ENCODE measurements at places on chromosomes 2 and 18.

GRCh38 chr2:240921311-240921994 is 15.3 kb downstream of the CROCC2 start:
- DNase-seq, result no peak

- DNase-seq, result no peak
These were observed 3.4 kb downstream of the OTX1 start for GRCh38 chr2:63053889-63054602.

DNA sequence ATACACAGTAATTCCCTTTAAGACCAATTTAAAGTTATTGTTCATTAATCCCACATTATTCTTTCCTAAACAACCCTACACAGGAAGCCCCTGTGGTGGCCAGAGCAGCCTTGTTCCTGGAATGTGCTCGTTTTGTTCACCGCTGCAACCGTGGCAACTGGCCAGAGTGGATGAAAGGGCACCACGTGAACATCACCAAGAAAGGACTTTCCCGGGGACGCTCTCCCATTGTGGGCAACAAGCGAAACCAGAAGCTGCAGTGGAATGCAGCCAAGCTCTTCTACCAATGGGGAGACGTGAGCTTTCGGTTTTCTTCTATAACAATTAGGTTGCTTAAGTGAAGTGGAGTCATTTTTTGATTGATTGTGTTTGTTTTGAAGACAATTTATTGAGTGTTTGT is 101.0 kb downstream of the UNC80 start:
- no peak for DNase-seq

DNA sequence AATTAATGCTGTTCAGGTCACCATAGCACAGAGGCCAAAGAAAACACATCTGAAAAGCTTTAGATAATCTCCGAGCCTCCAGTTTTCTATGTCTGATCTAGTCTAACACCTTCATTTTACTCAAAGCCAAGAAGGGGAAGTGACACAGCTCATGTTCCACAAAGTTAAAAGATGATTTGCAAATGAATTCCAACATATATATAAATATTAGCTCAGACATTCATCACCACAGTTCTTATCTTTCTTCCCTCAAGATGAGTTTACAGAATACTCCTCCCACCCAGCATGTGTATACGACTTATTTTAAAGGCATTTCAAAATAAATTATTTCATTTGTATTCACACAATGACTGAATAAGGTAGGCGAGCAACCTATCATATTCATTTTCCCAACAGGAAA is 82.4 kb downstream of the AAK1 start:
- DNase-seq, result no peak

DNA sequence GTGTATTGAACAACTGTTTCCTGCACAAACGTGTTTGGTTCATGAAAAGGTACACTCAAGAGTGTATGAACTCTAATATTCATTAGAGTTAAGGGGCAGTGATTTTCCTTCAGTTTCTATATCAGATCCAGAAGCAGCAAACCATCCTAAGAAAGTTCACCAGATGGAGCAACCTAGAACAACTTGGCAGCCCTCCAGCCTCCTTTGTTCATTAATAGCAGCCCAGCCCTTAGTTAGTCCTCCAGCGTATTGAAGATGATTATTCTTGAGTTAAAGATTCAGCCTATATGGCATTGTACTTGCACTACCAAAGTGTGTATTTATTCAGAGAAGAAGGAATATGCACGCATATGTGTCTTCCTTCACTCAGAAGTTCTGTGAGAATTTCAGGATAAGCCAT is 365.5 kb downstream of the SETBP1 start:
- DNase-seq, result no peak

DNA sequence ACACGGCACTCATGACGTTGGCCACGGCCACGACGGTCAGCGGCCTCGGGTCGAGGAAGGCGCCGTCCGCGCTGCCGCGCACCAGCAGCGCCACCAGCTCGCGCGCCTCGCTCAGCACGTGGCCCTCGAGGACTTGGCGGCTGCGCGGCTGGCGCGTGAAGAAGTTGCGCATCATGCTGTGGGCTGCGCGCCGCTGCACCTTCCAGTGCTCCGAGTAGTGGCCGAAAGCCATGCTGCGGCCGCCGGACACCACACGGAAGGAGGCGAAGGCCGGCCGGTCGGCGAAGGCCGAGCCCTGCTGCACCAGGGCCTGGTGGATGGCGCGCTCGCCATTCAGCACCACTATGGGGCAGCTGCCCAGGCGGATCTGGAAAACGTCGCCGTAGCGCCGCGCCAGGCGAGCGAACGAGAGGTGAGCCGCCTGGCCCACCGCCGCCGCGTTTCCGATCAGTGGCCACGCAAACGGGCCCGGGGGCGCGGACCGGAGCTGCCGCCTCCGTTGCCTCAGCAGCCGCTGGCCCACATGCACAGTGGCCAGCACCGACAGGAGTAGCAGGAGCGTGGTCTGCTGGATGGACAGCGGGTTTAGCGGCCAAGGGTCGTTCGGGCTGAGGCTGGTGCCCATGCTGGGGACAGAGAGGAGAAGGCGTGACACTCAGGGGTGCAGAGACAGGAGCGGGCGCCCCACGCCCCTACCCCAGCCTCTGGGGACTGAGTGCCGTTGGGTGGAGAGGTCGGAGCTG is 1.0 kb downstream of the CYP1B1 start:
- DNase-seq, result no peak

GRCh38 chr2:3094999-3095958 is 282.3 kb downstream of the EIPR1 start:
- no peak for DNase-seq

GRCh38 chr18:80161781-80162417 is 52.8 kb downstream of the ADNP2 start:
- DNase-seq, result no peak

- DNase-seq, result no peak
These were observed 75.0 kb downstream of the BCL2 start for GRCh38 chr18:63244607-63245006.

GRCh38 chr2:21251216-21251980 is 127.6 kb downstream of the TDRD15 start:
- DNase-seq, result peak; percentile 53

GRCh38 chr2:200765139-200765951 is 46.4 kb upstream of the BZW1 start:
- no peak for DNase-seq

DNA sequence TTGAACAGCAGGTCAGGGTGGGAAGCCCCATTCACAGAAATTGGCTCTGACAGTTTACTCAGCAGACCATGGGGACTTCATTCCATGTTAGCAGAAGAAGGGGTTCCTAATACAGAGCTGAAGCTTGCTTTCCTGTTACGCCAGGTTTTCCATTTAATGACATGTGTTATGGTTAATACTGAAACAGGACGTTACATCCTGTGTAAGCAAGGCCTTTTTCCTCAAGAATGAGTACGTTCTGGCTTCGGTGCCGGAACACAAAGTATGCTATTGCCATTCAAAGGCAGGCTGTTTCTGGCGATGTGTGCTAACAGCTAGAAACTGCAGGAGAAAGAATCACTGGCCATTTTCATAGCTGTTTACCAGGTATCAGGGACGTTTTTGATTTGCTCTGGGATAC is 190.4 kb downstream of the SNTG2 start:
- DNase-seq, result no peak

Data from NCI-H1105 (cell line).